ENCODE measurements at places on chromosomes 5 and 9. TPM values are rescaled to one million over a fixed set of nuclear protein-coding genes. Genes with fewer than 3 reads are reported as not detected.

GRCh38 chr9:20728493-20729220, 44.6 kb downstream of the FOCAD start:
- no peak for DNase-seq

DNA sequence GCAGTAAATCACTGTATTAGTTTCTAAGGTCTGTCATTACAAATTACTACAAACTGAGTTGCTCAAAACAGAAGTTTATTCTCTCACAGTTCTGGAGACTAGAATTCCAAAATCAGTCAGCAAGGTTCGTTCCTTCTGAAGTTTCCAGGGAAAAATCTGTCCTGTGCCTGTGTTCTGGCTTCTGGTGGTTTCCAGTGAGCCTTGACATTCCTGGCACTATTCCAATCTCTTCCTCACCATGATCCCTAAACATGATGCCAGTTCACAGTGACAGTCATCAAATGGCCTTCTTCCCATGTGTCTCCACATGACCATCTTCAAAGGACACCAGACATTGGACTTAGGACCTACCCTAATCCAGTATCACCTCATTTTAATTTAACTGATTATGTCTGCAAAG, 351.4 kb downstream of the PLK2 start:
- DNase-seq = no peak

DNA sequence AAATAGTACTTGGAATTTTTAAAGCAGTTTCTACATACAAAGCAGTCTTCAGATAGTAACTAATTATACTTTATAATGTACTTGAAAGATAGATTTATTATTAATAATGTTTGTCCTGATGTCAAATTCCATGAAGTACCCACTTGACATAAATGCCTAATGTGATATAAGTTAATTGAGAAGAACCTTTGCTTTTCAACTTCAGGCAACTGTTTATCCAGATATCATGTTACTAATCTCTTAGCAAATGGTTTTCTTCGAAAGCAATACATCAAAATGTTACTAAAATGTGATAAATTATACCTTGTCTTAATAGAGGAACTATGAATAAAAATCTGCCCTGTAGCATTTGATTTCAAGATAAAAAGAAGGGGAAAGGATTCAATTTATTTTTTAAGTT, 146.8 kb upstream of the FBXL17 start:
- DNase-seq = no peak

- DNase-seq = no peak
Observed at GRCh38 chr5:35031276-35031675, 16.5 kb downstream of the AGXT2 start.

The HINT2 gene
- 30.7 TPM for total RNA-seq
